ENCODE measurements at places on chromosomes 3 and 15. TPM values are rescaled to one million over a fixed set of nuclear protein-coding genes. Genes with fewer than 3 reads are reported as not detected.

Gene TMEM87A
- total RNA-seq = 32.9 TPM

Gene LSMEM2
- total RNA-seq = 0.58 TPM

Gene HIGD2B
- total RNA-seq = not detected

Gene CCR9
- total RNA-seq = not detected

Gene DUOXA2
- total RNA-seq = not detected

Gene WDR72
- total RNA-seq = 2.1 TPM

Gene P3H2
- total RNA-seq = 40.5 TPM

- DNase-seq = no peak
Measured at GRCh38 chr3:73681610-73682009, 56.9 kb upstream of the PDZRN3 start.

- DNase-seq = no peak
Measured at GRCh38 chr3:98188545-98188944, 22.0 kb downstream of the OR5H15 start.

GRCh38 chr3:65902304-65902793 is 136.4 kb downstream of the MAGI1 start:
- DNase-seq = peak; percentile 64

DNA sequence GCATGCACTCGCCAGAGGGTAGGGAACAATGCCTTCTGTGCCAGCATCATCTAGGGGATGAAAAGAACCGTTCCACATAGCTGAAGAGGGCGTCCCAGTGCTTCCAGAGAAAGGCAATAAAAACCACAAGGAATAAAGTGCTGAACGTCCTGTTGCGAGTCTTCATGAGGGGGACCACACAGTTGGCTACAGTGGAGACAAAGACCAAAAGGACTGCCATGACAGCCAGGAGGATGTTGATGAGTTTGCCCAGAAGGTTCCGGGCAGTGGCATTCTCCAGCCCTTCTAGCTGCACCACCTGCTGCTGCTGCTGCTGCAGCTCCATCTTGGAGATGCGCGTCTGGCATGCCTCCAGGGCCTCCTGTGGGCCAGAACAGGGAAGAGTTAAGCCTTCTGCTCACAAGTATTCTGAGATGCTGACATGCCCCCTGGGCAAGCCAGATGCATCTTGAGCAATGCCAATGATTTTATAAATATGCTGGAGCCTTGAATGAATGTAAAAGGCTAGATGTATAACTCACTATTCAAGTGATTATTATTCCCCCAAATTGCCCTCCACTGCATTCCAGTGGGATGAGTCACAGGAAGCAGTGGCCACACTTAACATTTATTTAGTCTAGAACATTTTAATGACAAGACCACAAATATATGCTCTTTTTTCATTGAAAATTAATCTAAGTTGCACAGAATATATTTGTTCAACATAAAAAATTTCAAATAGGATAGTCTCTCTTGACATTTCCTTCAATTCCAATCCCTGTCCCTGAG is 45.1 kb upstream of the PLXND1 start:
- DNase-seq = no peak

DNA sequence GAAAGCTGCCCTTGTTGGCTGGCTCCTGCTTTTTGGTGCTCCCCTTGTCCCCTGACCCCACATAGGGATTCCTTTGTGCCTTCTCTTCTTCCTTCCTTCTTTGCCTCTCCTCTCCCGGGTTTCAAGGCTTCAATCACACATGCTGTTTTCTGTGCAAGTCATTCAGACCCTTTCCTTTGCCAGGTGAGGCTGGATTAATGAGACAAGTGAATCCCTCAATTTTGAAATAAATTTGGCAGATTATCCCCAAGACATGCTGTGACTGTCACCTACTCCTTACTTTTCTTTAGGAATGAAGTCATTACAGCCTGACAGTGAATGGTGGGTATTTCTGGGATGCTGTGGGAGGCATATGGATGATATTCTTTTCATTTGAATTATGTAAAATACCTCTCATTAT is 259.0 kb upstream of the RGMA start:
- DNase-seq = no peak

DNA sequence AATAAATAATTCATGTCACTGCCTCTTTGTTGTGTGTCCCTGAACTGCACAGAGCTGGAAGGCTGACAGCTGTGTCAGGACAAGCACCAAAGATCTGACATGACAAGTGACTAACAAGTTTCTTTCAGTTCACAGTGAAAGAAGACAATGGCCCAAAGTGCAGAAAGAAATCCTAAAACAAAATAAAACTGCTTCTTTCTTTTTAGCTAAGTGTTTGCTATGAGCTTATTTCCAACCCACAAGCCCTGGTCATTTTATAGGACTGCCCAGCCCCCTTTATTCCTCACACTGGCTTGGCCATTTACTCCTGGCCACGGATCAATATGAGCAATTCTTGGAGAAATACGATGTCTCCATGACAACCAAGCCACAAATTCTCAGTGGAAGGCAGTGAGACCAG is 238.5 kb downstream of the WDR72 start:
- DNase-seq = no peak

- no peak for DNase-seq
Measured at GRCh38 chr3:177295116-177295515, 97.8 kb upstream of the TBL1XR1 start.

- DNase-seq = no peak
Measured at GRCh38 chr3:49658711-49659110, 15.4 kb upstream of the APEH start.

- no peak for DNase-seq
Measured at GRCh38 chr3:154334973-154335420, 10.7 kb upstream of the DHX36 start.

DNA sequence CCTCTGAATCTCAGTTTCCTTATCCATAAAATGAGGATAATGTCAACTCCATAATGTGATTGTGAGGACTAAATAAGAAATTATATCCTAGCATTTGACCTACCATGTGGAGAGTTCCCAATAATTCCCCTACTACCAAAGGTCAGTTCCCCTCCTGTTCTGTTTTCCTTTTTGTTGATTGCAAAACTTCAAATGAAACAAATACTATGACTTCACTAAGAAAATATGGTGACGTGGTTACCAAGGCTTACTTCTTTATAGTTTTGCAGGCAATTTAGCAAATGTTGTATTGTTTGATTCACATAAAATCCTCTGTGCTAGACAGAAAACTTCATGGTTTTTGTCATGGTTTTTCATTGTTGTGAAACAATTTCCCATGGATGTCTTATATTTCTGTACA is 153.8 kb upstream of the RORA start:
- DNase-seq = no peak

DNA sequence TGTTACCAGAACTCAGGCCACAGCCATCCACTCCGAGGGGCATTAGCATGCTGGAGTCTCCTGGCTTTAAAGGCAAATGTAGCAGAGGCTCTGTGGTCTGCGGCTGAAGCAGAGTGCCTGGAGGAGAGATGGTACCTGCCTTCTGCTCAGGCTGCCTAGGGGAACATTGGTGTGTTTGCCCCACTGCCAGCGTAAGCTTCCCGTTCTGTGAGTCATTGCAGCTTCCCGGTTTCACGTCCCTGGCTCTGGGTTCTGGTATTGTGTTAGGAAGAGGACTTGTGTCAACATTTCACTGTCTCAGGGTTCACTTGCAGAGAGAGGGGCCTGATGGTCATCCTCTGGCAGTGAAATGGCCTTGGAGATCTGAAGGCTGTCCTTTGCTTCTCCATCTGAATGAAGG is 1.8 kb downstream of the GASK1A start:
- no peak for DNase-seq

DNA sequence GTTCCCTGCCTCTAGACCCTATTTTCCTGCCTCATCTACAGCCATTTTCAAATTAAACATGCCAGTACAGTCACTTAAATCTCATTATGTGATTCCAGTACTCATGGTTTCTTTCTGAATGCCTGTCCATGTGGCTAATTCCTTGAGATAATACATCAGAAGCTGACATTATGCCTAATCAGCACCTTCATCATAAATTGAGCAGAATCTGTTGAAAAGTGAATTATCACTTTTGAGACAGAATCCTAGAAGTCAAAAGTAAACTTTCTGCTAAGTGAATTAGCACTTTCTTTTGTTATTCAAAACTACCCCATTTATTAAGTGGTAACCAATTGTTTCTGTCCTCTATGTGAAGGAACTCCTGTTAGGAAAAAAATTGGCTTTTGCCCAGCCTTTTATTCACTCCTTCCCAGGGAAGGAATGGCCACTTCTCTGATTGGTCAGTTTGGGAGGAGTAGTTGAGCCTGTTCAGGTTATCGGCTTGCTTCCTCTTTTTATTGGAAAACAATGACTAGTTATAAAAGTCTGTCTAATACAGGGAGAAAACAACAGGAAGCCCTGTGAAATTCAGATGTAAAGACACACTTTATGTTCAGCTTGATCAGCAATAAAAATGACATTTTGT is 40.5 kb downstream of the OSTN start:
- DNase-seq = no peak

- DNase-seq = no peak
Measured at GRCh38 chr15:79916502-79917132, 19.8 kb upstream of the MTHFS start.

DNA sequence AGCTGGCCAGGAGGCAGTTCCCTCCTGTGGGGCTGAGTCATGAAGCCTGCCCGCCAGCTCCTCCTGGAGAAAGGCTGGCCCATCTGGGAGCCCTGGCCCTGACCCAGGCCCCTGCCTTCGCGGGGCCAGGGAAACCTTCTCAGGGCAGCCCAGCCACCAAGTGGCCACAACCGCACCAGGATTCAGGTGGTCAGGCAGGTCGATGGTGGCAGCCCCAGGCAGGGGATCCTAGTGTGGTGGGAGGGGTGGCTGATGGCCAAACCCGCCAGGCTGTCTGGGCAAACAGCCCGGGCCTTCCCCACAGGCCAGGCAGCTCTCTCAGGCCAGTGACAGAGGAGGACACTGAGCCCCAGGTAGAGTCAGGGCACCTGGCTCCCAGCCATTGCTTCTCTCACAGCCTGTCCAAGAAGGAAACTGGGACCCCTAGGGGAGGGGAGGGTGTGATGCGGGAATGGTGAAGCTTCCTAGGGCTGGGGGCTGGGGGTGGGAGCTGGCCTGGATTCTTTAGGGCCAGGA is 1.2 kb downstream of the TWF2 start:
- DNase-seq = peak; percentile 63

DNA sequence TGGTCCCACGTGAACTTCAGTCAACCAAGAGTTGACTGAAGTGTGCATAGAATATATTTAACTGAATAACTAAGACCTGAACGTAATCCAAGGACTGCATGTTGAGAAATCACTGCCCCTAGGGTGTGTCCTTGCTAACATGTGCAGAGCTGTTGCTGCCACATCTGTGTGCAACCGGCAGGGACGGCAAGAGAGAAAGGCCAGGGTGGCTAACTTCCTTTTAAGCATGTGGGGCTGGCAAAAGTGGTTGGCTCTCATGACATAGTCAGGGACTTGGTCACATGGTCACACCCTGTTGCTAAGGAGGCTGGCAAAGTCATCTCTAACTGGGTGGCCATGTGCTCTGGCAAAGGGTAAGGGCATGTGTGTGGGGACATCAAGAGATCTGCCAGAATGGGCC is 52.4 kb downstream of the GASK1A start:
- DNase-seq = no peak

DNA sequence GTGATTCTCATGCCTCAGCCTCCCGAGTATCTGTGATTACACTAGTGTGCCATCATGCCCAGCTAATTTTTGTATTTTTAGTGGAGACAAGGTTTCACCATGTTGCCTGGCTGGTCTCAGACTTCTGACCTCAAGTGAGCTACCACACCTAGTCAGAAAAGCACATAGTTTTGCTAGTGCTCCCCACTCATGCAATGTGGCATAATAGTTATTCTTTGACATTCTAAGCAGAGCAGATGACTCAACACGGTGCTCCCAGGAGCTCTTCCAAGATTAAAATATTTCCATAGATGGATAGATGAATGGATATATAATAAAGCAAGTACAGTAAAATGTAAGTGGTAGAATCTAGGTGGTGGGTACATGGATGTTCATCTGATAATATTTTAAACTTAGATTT is 53.1 kb upstream of the GK5 start:
- no peak for DNase-seq

DNA sequence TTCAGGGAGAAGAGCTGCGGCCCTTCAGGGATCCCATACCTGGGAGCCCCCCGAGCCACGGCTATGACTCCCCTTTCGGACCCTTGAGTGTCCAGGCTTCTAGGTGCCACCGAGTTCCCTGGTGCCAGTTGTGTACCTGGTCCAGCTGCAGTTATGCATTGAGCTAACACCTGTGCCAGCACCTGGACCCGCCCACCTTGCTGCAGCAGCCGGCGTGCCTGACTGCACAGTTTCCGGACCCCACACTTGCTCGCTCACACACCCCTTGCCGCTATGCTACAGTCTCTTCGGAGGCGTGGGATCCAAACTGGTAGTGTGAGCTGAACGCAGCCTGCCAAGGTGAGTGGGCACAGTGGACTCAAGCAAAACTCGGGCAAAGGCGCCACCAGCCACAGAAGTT is 284.5 kb upstream of the ROBO1 start:
- DNase-seq = no peak

GRCh38 chr15:63505842-63506222 is 1.4 kb downstream of the USP3 start:
- DNase-seq = no peak

Data from H1 (cell line).